ENCODE measurements at places on chromosomes 13 and 19. TPM values are rescaled to one million over a fixed set of nuclear protein-coding genes. Genes with fewer than 3 reads are reported as not detected.

The CCDC194 gene
- not detected for total RNA-seq

The CEACAM4 gene
- not detected for total RNA-seq

The CHAF1A gene
- 23.6 TPM for total RNA-seq

The COX6B2 gene
- total RNA-seq: 0.93 TPM

The F10 gene
- total RNA-seq: not detected

The ZNF121 gene
- 4.8 TPM for total RNA-seq

The ZNF429 gene
- total RNA-seq: not detected

The ZNF550 gene
- total RNA-seq: 3.8 TPM

The KLK2 gene
- total RNA-seq: not detected

The FUT2 gene
- not detected for total RNA-seq

The GPR4 gene
- total RNA-seq: 0.15 TPM

The MEF2B gene
- total RNA-seq: 0.74 TPM

The SPTBN4 gene
- 0.91 TPM for total RNA-seq

The SIX5 gene
- total RNA-seq: 30.2 TPM

The ABHD13 gene
- total RNA-seq: 6.1 TPM

The JSRP1 gene
- total RNA-seq: 1.3 TPM

The GNA15 gene
- total RNA-seq: not detected

The FFAR3 gene
- not detected for total RNA-seq

The CYP4F12 gene
- 2.1 TPM for total RNA-seq

The C19orf81 gene
- total RNA-seq: 9.6 TPM

The SBK3 gene
- total RNA-seq: 2.2 TPM

The ATXN8OS gene
- not detected for total RNA-seq

The PRKCSH gene
- 246 TPM for total RNA-seq

The ZNF564 gene
- 2.0 TPM for total RNA-seq

The LILRB1 gene
- not detected for total RNA-seq

The HRC gene
- 0.03 TPM for total RNA-seq

The MIA gene
- not detected for total RNA-seq

The ZNF99 gene
- total RNA-seq: not detected

The MCEMP1 gene
- total RNA-seq: not detected

The PODNL1 gene
- total RNA-seq: 1.4 TPM

The ZNF563 gene
- total RNA-seq: not detected
